ENCODE measurements at places on chromosomes 16 and 17.
A peak's percentile ranks its signal among the peaks of the same experiment; 100 is the strongest.

DNA sequence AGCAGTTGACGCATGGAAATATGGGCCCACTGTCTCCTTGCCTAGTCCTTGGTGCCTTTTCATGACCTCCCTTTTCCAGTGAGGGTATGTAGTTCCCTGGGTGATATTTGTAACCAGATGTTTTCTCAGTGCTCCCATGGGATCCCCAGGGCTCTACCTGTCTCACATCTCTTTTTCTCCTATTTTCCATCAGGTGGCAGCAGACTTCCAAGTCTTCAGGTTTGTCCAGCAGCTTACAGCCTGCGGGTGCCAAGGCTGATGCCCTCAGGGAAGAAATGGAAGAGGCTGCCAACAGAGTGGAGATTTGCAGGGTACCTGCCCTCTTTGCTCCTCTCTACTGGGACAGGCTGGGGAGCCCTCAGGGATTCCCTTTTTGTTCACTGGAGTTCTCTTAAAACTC, 89.1 kb downstream of the ELAC2 start:
- DNase-seq, result no peak

DNA sequence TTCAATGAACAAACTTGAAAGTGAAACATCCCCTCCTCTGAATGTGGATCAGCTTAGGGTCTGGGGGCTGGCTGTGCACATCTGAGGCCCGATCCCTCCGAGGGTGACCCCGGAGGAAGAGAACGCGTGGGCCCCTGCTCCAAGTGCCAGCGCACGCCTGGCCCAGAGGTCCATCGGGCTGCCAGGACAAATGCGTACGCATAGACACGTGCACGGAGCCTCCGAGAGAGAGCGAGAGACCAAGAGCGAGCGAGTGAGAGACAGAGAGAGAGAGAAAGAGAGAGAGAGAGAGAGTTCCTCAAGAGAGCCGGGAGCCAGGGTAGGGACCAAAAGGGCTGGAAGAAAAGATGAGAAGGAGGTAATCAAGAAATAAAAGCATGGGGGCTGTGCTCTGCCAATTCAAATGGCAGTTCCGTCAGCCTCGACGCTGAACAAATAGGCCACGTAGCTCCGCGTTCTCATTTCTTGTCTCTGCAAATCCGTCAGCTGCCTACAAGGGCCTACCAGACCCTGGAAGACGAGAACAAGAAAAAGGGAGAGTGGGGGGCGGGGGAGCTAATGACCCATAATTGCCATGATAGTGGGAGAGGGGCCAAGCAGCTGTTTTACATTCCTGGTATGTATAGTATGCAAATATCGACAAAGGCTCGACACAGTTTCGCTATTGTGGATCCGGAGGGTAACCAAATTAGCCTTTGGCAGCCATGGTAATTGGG, 435.3 kb upstream of the ZFHX3 start:
- no peak for DNase-seq

DNA sequence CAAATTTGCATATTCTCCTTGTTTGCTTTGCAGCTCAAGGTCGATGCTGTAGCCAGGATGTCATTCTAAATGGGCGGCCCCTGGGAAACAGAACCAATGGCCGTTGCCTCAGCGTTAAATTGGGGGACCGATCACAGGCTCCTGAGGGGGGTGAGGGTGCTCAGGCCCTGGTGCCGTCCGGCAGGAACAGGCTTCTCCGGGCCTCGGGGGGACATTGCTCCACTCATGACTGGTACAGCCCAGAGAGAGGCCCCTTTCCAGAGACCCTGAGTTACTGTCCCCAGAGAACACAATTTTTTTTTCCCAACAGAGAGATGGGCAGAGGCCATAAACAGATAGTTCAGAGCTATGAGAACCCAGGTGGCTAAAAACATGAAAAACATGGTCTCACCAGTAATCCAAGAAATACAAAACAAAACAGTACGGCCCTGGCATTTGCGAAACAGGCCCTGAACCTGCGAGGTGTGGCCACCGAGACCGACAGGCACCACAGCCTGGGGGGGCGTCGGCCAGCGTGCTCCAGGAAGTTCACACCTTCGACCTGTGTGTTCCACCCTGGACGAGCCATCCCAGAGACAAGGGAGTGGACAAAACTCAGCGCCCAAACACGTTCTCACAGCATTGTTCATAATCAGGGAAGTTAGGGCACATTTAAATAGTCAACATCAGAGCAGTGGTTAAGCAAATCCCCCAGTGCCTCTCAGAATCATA, 82.8 kb downstream of the METRNL start:
- DNase-seq, result no peak

DNA sequence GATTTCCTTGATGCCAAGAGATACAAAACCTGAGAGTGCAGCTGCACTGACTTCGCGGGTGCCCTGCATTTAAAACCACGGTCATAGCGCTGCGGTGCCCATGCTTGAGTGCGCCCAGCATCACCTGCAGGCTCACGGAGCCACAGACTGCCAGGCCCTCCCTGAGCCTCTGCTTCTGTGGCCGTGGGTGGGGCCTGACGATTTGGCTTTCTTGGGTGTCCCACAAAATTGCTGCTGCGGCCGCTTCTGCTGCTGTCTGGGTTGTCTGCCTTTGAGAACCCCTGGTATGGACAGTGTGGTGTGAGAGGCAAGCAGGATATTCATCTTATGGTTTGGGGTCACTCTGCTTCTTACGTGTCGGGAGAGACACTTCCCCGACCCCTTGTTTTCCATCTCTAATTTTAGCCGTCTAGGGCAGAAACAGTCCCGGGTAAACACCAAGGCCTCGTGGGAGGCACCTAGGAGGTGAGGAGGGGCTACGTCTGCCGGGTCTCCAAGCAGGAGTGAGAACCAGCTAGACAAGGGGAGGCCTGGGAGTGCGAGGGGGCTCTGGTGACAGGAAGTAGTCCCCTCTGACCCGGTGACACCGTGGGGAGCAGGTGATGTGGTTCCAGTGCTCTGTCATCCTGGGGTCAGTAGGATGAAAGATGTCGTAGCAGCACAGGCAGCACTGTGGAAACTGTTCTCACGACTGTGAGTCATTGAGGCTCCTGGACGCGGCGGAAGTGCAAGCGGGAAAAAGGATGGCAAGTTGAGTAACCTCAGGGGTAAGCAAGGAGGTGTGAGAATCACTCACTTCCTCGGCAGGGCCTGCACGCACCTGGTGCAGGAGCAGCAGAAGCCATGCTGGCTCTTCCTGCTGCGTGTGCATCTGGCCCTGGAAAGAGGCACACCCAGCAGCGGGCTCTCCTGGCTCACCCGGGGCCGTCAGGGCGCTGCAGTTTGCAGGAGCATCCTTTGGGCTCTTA, 176.3 kb downstream of the RPTOR start:
- DNase-seq, result peak; percentile 35

- DNase-seq, result no peak
These were observed 1.8 kb upstream of the EXOSC6 start for GRCh38 chr16:70253291-70254106.

GRCh38 chr16:87121816-87122215, 195.4 kb downstream of the C16orf95 start:
- no peak for DNase-seq

GRCh38 chr17:68433911-68434508, 23.3 kb downstream of the WIPI1 start:
- DNase-seq, result no peak

DNA sequence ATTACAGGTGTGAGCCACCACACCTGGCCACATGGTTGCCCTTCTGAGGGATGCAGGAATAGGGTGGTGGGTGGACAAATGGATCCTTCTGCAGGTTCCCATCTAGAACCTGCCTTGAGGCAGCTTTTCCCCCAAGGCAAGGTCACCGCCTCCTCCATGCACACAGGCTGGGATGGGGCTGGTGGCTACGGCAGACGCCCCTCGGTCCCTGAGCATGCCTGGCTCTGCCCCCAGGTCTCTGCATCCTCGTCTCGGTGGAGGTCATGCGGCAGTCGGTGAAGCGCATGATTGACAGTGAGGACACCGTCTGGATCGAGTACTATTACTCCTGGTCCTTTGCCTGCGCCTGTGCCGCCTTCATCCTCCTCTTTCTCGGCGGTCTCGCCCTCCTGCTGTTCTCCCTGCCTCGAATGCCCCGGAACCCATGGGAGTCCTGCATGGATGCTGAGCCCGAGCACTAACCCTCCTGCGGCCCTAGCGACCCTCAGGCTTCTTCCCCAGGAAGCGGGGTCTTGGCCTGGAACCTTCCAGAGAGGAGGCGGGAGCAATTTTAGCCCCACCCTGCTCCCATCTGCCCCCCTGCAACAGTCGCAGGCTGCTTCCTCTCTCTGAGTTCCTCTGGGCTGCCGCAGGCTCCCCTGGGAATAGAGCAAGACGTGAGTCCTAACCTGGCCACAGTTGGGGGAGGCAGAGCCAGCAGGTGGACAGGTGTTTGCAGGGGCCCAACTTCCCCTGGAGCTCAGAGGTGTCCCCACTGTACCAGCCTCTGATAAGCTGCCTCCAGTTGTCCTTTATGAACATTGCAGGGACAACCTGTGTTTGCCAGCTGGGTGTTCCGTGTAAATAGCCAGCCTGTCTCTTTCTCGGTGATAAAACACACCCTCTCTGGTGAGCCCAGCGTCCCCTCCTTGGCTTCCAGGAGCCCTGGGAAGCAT, 11.7 kb downstream of the CACNG1 start:
- no peak for DNase-seq

GRCh38 chr17:21248500-21248899, 4.7 kb downstream of the NATD1 start:
- no peak for DNase-seq

- peak; percentile 36 for DNase-seq
These were observed 13.2 kb upstream of the CLUH start for GRCh38 chr17:2724784-2725164.

GRCh38 chr17:39800540-39800939, 62.8 kb downstream of the GRB7 start:
- DNase-seq, result no peak

GRCh38 chr16:55052741-55053415, 122.2 kb downstream of the IRX5 start:
- no peak for DNase-seq

DNA sequence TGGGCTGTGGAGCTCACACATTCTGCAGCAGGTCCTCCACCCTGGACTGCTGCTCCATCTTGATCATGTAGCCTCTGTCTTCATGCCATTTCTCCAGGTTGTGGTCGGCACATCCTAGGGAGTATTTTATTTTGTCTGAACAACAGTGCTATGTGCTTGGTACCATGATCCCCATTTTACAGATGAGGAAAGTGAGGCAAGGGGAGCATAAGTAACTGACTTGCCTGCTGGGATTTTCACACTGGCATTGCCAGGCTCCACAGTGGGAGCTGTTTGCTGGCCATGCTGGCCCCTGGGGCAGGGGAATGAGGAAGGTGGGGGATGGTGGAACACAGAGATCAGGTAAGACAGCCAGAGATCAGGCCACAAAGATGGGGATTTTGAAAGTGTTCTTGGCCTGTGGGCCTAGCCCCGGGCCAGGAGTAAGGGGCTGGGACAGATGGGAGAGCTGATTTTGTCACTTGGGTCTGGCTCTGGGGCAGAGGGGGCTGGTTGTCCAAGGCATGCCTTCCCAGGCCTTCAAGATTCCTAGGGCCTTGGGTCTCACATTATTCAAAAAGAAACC, 9.3 kb upstream of the ZNF500 start:
- no peak for DNase-seq

GRCh38 chr16:50585331-50585776, 37.2 kb downstream of the NKD1 start:
- DNase-seq, result no peak

DNA sequence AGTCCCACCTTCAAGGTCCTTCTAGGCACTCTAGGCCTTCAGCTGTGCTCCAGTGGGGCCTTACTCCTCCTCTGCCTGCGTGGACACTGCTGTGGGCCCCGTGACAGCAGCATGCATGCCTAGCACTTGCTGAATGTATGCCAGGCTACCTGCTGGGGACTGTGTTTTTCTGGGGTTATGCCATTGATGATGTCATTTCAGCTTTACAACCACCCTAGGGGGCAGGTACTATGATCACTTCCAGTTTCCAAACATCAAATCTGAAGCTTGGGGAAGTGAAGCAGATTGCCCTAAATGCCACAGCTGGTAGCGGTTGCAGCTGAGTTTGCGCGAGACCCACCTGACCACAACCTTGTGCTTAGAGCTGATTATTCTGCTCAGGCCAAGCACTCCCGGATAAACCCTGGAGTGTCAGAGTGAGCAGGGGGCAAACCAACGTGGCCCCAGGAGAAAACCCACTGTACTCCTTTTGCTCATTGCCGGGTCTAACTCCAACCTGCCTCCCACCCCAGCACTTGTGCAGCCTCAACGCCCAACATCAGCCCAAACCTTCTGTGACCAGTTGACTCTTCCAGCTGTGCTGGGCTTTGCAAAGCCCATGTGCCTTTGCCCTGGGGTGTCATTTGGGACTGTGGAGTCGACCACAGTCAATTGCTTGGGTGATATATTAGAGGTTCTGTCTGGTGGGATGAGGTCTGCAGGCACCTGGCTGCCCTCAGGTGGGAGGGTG, 168.4 kb downstream of the ENGASE start:
- DNase-seq, result no peak

- DNase-seq, result no peak
These were observed 49.4 kb downstream of the MYH10 start for GRCh38 chr17:8580952-8581658.

GRCh38 chr16:2458887-2459646, 842 bp upstream of the TEDC2 start:
- no peak for DNase-seq

- no peak for DNase-seq
These were observed 10.9 kb upstream of the FOXJ1 start for GRCh38 chr17:76151896-76152454.

GRCh38 chr16:80775450-80775849, 28.9 kb downstream of the CDYL2 start:
- DNase-seq, result no peak

GRCh38 chr17:8741366-8741765, 3.3 kb downstream of the CCDC42 start:
- no peak for DNase-seq

- DNase-seq, result no peak
These were observed 5.2 kb upstream of the TMEM235 start for GRCh38 chr17:78226055-78226758.

- DNase-seq, result no peak
These were observed 109.8 kb downstream of the CDK5R1 start for GRCh38 chr17:32596628-32597027.

DNA sequence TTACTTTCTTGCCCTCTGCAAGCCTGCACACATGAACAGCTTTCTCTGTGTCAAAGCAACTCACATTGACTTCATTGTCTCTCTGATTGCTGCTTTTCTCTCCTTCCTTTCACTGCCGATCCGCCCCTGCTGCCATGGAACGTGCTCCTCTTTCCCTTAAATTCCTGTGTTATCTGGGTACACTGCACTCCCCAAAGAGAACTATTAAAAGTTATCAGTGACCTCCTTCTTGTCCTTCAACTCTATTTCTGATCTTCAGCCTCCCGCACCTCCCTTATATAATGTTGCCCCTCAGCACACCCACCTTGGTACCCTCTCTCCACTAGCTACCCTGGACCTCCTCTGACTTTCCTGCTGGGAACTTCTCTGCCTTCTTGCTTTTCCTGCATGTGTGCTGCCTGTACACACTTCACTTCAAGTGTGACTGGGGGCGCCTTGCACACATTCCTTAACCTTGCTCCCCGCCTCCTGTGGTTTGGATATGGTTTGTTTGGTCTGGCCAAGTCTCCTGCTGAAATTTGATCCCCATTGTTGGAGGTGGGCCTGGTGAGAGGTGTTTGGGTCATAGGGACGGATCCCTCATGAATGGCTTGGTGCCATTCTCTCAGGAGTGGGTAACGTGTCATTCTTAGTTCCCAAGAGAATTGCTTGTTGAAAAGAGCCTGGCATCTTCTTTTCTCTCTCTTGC, 26.7 kb upstream of the PMP22 start:
- no peak for DNase-seq
